ENCODE measurements at places on chromosomes 5 and 9.

GRCh38 chr5:61334868-61335615, 3.0 kb downstream of the ZSWIM6 start:
- no peak for DNase-seq

- DNase-seq: no peak
Observed at GRCh38 chr9:21305213-21305612, at the start of gene IFNA5. Gene IFNA5, minus strand, starts transcription at chr9:21305313. Its CDS starts 57 bp downstream, at chr9:21305256.

DNA sequence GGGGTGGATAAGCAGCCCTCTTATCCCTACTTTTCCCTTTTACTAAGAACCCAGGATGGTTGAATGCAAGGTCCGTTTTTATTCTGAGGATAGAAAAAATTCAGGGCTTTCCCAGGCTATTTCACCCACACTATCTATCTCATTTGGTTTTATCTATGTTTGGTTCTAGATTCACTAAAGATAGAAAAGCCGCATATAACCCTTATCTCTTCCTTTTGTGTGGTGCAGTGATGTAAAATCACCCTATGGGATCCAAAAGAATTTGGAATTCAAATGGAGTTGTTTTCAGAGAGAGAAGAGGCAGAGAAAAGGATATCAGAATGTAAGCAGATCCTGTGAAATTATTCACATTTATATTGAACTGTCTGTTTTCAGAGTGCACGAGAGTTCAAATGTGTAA, 236.3 kb upstream of the RFX3 start:
- no peak for DNase-seq

DNA sequence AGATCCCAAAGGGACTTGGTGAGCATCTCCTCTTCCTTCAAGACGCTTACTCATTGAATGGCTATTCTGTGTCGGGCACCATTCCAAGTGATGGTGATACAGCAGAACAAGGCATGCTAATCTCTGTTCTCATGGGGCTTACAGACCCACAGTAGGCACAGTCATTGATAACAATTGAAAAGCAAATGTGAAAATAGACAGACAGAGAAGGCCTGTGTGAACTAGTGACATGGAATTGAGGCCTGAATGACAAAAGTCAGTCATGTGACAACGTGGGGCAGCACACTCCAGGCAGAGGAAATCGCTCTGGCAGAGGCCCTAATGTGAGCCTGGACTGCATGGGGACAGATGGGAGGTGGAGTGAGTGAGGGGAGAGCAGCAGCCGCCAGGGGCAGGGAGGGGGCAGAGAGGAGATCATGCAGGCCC, 70.7 kb upstream of the CPLX2 start:
- no peak for DNase-seq

DNA sequence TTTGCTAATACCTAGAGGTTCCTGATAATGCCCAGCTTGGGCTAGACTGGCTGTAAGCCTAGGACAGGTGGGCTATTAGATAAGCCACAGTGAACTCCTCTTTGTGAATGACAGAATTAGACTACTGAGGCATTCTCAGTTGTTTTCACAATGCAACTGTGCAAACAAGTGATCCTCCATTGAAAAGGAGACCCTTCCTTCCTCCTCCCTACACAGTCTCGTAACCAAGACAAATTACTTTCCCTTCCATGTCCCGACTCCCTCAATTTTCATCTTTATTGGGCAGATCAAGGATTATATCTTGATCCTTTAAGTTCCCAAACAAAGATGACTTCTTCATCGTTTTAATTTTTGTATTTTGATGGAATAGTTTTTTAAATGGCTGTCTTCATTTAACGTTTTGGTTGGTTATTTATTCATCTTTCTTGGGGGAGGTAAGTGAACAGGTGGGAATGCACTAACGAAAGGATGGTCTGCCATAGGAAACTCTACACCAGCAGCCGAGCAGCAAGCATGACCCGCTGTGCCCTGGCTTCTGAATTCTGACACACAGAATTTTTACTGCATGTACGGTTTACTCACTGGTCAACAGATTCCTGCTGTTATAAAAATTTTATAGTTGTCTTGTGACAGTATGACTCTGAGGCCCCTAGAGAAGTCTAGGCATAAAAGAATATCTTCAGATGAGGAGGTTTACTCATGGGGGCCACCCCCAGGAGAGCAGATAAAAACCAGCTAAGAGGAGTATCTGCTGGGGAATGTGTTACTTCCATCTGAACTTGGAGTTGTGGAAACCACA, 137.5 kb upstream of the TUT7 start:
- DNase-seq: no peak

- DNase-seq: no peak
Observed at GRCh38 chr9:127968042-127968441, 12.7 kb downstream of the EEIG1 start.

Data from psoas muscle (tissue), 8 donors.